ENCODE measurements at places on chromosomes 6 and 20. TPM values are rescaled to one million over a fixed set of nuclear protein-coding genes. Genes with fewer than 3 reads are reported as not detected.

Gene SLC17A3
- total RNA-seq, result 5.6 TPM

Gene GPRC6A
- total RNA-seq, result not detected

Gene DDO
- 7.3 TPM for total RNA-seq

Gene ARFGEF3
- total RNA-seq, result 8.7 TPM

Gene CENPW
- total RNA-seq, result 1.6 TPM

Gene FAM83C
- not detected for total RNA-seq

Gene PACRG
- not detected for total RNA-seq

Gene SYCP2
- 6.1 TPM for total RNA-seq

Gene DAAM2
- 1.7 TPM for total RNA-seq

Gene KCNG1
- total RNA-seq, result 0.69 TPM

Gene FAM209B
- not detected for total RNA-seq

Gene NKX2-4
- total RNA-seq, result not detected

Gene PAX1
- total RNA-seq, result 0.10 TPM

Gene PKHD1
- total RNA-seq, result 67.1 TPM

Gene SLC17A1
- 18.4 TPM for total RNA-seq

Gene NINL
- 11.8 TPM for total RNA-seq

Gene C4B
- total RNA-seq, result 0.35 TPM

Gene MYB
- not detected for total RNA-seq

Gene NKAPL
- total RNA-seq, result 0.15 TPM

Gene FAM184A
- total RNA-seq, result 0.99 TPM

Gene ECT2L
- total RNA-seq, result 0.10 TPM

Gene CCHCR1
- 12.9 TPM for total RNA-seq

Gene SIRPB1
- total RNA-seq, result 6.7 TPM

Gene FBXO5
- 12.3 TPM for total RNA-seq

Gene ZBTB12
- total RNA-seq, result 0.69 TPM

Gene RUNX2
- 34.1 TPM for total RNA-seq

Gene RBM12
- total RNA-seq, result 59.0 TPM

Gene KIAA1755
- not detected for total RNA-seq

Gene FAM217A
- not detected for total RNA-seq

Gene PI16
- total RNA-seq, result not detected

Gene RIPOR3
- total RNA-seq, result 0.35 TPM

Gene TCFL5
- 10.4 TPM for total RNA-seq

Gene HCRTR2
- total RNA-seq, result not detected

Gene PCNA
- 126 TPM for total RNA-seq

Gene MYLK2
- total RNA-seq, result not detected

Gene SLC16A10
- total RNA-seq, result 2.3 TPM

Gene SPDEF
- total RNA-seq, result not detected

Gene SLC22A7
- total RNA-seq, result not detected

Gene RSPO4
- 0.05 TPM for total RNA-seq

Gene CPNE5
- total RNA-seq, result 0.17 TPM

Gene PRDM13
- not detected for total RNA-seq

Gene HLA-DRB1
- total RNA-seq, result 0.99 TPM

Gene ROS1
- total RNA-seq, result 2.7 TPM

Gene VSTM2L
- 8.0 TPM for total RNA-seq

Gene VGLL2
- 0.17 TPM for total RNA-seq

Gene MAP7
- 21.5 TPM for total RNA-seq

Gene RAET1G
- not detected for total RNA-seq

Gene BANF2
- not detected for total RNA-seq

Gene MSH5
- 4.4 TPM for total RNA-seq

Gene RBPJL
- not detected for total RNA-seq

Gene FNDC11
- total RNA-seq, result 0.85 TPM

Gene TCF15
- total RNA-seq, result not detected

Gene ISM1
- not detected for total RNA-seq
